Activated naive CD4-positive, alpha-beta T cell treated with anti-CD3 and anti-CD28 coated beads, Interleukin-2, amount 10 ng/mL, durations not matched to agents 7 days and 5 days (primary cell): ENCODE measurements at places on chromosomes 2 and 18.

- no peak for DNase-seq
- H3K27ac ChIP-seq: no peak overlapping the region
- H3K36me3 ChIP-seq: no peaks in the 10 kb centered on the region
- H3K4me1 ChIP-seq: no peaks in the 10 kb centered on the region
These were observed 65.8 kb upstream of the ATL2 start for GRCh38 chr2:38442643-38443541.

DNA sequence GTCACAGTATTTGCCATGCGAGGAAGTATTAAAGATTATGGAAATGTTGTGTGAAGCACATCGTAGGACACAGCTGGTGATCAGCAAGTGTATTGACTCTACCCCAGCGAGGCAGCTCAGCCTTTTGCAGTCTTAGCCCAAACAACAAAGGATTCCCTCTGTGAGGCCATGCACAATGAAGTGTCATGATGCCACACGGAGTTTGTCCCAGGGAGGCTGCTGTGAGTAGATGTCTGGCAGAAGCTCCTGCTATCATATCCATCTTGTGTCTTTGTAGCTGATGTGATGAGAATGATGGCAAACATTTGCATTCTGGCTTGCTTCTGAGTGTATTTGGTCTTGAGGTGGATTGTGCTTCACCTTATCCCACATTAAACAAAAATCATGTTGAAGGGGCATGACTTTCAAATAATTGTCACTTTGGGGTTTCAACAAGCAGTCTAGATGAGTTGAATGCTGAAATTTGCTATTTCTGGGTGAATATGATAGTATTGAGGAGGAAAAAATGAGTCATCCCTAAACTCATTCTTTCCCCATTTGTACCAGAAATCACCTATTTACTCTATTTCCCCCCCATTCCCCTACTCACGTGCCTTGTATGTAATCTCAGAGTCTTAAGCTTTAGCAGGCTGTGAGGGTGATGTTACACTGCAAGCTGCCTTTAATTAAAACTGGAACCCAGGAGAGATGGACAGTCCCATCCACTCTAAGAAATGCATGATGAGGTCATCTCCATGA, 273.5 kb downstream of the RNF144A start:
- no peaks in the 10 kb centered on the region for H3K36me3 ChIP-seq
- no peak overlapping the region for H3K4me3 ChIP-seq
- H3K27ac ChIP-seq: no peak overlapping the region
- no peak for DNase-seq
- H3K27me3 ChIP-seq: no peaks in the 10 kb centered on the region
- H3K4me1 ChIP-seq: no peaks in the 10 kb centered on the region

DNA sequence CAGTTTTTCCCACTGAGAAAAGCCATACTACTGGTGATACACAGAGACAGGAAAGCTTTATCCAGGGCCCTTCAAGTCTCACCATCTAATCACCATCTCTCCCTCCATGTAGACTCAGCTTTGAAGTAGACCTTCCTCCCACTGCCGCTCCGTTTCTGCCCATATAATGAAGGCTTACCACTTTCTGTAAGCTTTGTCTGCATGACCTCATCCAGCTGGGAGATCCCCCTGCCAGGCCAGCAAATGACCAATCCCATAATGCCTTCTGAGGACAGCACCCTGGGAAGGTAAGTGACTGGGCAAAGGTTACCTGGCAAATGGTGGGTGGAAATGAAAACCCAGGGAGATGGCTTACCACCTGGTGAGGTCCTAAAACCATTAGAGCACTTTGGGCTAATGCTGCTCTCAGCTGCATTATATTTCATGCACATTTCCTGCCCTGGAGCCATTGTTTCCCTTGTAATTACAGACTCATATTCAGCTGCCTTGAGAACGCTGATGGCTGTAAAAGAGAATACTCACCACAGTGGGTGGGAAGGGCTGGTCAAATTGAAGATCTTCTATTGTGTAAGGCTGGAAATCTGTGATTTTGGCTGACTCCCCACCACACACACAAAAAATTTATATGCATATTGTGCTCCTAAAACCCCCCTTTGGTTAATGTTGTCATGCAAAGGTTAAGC, 350.7 kb upstream of the SYT4 start:
- no peaks in the 10 kb centered on the region for H3K27me3 ChIP-seq
- no peak for DNase-seq
- no peaks in the 10 kb centered on the region for H3K36me3 ChIP-seq

GRCh38 chr2:45786030-45786835, 134.8 kb downstream of the PRKCE start:
- no peak for DNase-seq
- peaks cover 18% of the 10 kb centered on the region for H3K4me1 ChIP-seq
- H3K4me3 ChIP-seq: no peak overlapping the region
- H3K27ac ChIP-seq: peak overlapping the region; percentile 66

DNA sequence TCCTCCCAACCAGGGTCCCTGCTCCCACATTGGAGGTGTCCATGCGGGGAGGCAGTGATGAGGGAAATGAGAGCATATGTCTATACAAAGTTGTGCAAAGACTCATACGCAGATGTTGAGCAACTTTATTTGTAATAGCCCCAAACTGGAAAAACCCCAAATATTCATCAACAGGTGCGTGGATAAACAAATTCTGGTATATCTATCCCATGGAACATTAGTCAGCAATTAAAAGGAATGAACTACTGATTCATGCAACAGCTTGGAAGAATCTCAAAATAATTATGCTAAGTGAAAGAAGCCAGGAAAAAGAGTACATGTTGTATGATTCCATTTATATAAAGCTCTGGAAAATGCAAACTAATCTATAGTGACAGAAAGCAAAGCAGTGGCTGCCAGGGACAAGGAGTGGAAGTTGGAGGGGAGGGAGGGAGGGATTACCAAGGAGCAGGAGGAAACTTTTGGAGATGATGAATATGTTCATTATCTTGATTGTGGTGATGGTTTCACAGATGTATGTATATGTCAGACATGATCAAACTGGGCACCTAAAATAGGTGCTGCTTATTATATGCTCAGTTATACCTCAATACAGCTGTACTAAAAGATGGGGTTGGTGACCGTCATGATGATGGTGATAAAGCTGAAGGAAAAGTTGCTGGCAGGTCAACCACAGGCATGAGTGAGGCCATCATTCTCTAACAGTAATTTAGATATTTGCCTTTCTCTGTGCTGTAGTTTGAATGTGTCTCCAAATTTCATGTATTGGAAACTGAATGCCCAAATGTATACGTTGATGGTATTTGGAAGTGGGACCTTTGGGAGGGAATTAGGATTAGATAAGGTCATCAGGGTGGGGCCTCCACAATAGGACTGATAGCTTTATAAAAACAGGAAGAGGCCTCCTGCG, 270.9 kb downstream of the CYP26B1 start:
- no peaks in the 10 kb centered on the region for H3K4me1 ChIP-seq
- H3K36me3 ChIP-seq: no peaks in the 10 kb centered on the region
- H3K27me3 ChIP-seq: peaks cover 3% of the 10 kb centered on the region
- DNase-seq: no peak
- H3K4me3 ChIP-seq: no peak overlapping the region
- no peak overlapping the region for H3K27ac ChIP-seq

- peaks cover 76% of the 10 kb centered on the region for H3K4me1 ChIP-seq
- H3K4me3 ChIP-seq: peak overlapping the region; percentile 92
- H3K36me3 ChIP-seq: peaks cover 62% of the 10 kb centered on the region
- no peaks in the 10 kb centered on the region for H3K27me3 ChIP-seq
- DNase-seq: no peak
These were observed 1.4 kb upstream of the TUBA4B start for GRCh38 chr2:219251656-219252055.

DNA sequence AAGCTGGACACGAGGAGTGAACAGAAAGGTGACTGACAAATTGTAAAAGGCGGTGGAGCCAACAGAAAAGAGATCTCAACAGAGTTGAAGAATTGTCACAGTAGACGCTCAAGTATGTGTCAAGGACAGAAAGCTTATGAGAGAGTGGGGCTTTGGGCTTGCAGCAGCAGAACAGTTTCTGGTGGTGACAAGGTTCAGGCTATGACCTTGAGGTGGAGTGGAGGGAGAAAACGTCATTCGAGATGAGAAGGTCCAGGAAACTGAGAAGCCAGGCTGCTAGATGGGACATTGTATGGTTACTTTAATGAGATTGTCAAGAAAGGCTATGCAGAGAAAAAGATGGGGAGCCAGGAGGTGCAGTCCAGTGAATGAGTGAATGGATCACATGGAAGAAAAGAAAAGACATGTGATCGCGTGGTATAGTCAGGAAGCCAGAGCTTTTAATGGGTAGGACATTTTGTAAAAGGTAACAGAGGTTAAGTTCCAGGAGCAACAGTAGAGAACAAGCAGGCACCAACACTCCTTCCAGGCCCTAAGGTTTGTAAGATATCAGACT, 91.1 kb upstream of the EPC2 start:
- H3K4me1 ChIP-seq: peaks cover 4% of the 10 kb centered on the region
- peaks cover 4% of the 10 kb centered on the region for H3K36me3 ChIP-seq
- no peak for DNase-seq
- H3K27ac ChIP-seq: no peak overlapping the region
- H3K4me3 ChIP-seq: no peak overlapping the region
- no peaks in the 10 kb centered on the region for H3K27me3 ChIP-seq

DNA sequence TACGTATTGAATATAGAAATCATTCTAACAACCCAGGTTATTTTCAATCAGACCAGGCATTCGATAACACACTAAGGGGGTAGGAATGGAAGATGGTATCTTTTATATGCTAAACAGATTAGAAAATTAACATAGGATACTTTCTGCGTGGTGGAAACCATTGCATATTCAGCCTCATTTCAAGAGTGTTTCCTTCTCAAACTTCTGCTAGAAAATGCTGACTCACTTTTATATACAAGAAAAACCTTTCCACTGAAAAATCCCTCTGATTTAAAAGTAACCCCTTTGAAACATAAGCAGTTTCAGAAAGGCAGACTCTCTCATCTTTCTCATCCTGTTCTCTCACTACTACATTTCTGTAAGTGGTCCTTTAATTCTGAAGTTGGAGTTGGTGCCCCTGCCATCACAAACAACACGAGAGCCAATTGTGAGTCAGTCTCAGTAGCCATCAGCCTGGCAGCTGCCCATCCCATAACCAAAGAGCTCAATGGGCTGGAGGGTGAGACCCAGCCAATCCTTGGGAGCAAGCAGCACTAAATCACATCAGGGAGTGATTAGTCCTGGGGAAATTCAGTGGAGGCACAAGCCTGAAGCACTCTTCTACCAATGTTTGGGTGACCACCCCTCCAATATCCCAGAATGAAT, 343.1 kb downstream of the CELF4 start:
- no peak overlapping the region for H3K4me3 ChIP-seq
- no peaks in the 10 kb centered on the region for H3K27me3 ChIP-seq
- no peaks in the 10 kb centered on the region for H3K4me1 ChIP-seq
- no peak overlapping the region for H3K27ac ChIP-seq
- no peak for DNase-seq

DNA sequence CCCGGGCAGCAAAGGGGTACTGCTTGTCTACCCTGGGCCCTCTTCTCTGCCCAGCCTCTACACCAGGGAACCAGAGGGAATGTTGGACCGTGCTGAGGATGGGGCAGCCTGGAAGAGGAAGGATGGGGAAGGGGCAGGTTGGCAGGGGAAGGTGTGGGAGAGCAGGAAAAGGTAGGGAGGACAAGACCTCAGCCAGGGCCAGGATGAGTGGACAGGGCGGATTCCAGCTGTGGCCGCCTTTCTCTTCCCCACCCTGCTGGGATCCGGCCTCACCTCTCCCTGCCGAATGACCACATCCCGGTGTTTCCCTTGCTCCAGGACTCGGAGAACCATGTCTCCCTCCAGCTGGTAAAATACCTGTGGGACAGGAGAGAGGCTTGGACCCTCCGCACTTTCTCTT, 8.9 kb downstream of the HAAO start:
- peaks cover 17% of the 10 kb centered on the region for H3K27me3 ChIP-seq
- no peak for DNase-seq
- H3K36me3 ChIP-seq: no peaks in the 10 kb centered on the region

GRCh38 chr2:20617892-20618467, 32.9 kb downstream of the HS1BP3 start:
- H3K4me3 ChIP-seq: no peak overlapping the region
- H3K4me1 ChIP-seq: no peaks in the 10 kb centered on the region
- DNase-seq: peak; percentile 4
- H3K36me3 ChIP-seq: no peaks in the 10 kb centered on the region

DNA sequence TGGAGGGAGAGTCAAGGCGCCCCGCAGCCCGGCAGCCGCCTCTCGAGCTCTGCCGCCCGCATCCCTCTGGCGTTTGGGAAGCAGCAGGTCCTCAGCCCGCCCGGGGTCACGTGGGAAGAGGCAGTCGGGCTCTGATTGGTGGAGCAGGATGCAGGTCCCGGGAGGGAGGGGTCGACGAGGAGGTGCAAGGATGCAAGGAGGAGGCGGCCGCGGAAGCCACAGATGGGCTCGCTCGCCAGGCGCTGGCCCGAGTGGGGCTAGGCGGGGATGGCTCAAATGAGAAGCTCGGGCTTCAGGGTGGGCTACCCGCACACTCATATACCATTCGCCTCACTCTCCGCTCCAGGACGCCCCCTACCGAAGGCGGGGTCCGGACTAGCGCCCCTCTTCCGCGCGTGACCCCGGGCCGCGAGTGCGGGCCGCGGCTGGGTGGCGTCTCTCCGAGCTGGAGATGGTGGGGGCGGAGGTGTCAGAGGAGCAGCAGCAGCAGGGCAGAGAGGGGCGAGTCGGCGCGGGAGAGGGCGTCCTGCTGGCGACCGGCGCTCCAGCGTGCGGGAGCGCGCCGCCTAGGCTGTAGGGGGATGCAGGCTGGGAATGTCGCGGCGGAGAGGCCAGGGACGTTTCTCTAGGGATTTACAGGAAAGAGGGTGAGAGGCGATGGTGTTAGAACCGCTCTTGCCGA, at the start of gene TMEFF2:
TMEFF2 (minus strand) TSS at position 68 of the 682 bp plus-strand sequence. CDS start 409 bp downstream, outside the sequence.
- no peak within 1 kb of the TSS for H3K27ac ChIP-seq
- peaks cover 54% of the 10 kb centered on the region for H3K27me3 ChIP-seq
- H3K4me3 ChIP-seq: peak within 1 kb of the TSS; percentile 61
- no peaks in the 10 kb centered on the region for H3K36me3 ChIP-seq
- peaks cover 29% of the 10 kb centered on the region for H3K4me1 ChIP-seq

- H3K36me3 ChIP-seq: no peaks in the 10 kb centered on the region
- H3K4me1 ChIP-seq: no peaks in the 10 kb centered on the region
- DNase-seq: no peak
- no peak overlapping the region for H3K27ac ChIP-seq
- peaks cover 40% of the 10 kb centered on the region for H3K27me3 ChIP-seq
- H3K4me3 ChIP-seq: no peak overlapping the region
These were observed 73.6 kb downstream of the NRP2 start for GRCh38 chr2:205755923-205756322.

DNA sequence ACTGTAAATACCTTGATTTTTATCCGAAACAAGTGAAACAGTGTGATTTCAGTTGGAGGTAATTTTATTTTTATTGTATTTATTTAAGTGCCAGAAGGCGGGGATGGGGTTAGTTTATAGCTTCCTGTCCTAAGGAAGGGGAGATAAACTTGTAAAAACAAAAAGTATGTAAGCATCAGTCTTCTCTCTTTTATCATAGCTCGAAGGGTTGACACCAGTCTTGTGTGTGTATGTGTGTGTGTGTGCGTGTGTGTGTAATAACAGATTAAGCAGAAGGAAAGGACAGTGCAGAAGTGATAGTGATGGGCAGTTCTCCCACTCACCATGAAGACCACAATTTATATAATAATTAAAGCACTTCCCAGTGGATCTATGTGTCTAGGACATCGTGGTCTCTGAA, 793.3 kb downstream of the PLCL1 start:
- H3K4me3 ChIP-seq: no peak overlapping the region
- DNase-seq: no peak
- no peaks in the 10 kb centered on the region for H3K27me3 ChIP-seq
- H3K36me3 ChIP-seq: no peaks in the 10 kb centered on the region
- no peaks in the 10 kb centered on the region for H3K4me1 ChIP-seq

GRCh38 chr18:8745355-8746014, 40.1 kb downstream of the MTCL1 start:
- H3K4me1 ChIP-seq: peaks cover 82% of the 10 kb centered on the region
- peak overlapping the region; percentile 25 for H3K4me3 ChIP-seq
- H3K36me3 ChIP-seq: peaks cover 26% of the 10 kb centered on the region
- H3K27me3 ChIP-seq: peaks cover 15% of the 10 kb centered on the region

- no peak overlapping the region for H3K27ac ChIP-seq
- H3K36me3 ChIP-seq: no peaks in the 10 kb centered on the region
- H3K4me1 ChIP-seq: no peaks in the 10 kb centered on the region
- H3K4me3 ChIP-seq: no peak overlapping the region
These were observed 11.4 kb downstream of the FHOD3 start for GRCh38 chr18:36308711-36309435.
